ENCODE measurements at places on chromosomes 6 and 20.
A peak's percentile ranks its signal among the peaks of the same experiment; 100 is the strongest.

- DNase-seq: no peak
These were observed 18.8 kb upstream of the RGS17 start for GRCh38 chr6:153149891-153150290.

DNA sequence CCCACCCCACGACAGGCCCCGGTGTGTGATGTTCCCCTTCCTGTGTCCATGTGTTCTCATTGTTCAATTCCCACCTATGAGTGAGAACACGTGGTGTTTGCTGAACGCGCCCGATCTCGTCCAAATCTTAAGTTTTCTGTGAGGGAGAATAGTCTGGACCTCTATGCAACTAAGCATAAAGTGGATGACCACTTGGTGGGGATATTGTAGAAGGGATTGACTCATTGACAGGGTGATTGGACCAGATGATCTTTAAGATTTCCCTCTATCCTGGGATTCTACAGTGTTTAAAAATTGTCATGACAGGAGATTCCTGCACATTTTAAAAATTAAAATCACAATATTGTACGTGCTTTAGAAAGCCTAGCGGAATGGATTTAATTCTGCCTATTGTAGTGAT, 141.3 kb downstream of the TRMT11 start:
- DNase-seq: peak; percentile 22

DNA sequence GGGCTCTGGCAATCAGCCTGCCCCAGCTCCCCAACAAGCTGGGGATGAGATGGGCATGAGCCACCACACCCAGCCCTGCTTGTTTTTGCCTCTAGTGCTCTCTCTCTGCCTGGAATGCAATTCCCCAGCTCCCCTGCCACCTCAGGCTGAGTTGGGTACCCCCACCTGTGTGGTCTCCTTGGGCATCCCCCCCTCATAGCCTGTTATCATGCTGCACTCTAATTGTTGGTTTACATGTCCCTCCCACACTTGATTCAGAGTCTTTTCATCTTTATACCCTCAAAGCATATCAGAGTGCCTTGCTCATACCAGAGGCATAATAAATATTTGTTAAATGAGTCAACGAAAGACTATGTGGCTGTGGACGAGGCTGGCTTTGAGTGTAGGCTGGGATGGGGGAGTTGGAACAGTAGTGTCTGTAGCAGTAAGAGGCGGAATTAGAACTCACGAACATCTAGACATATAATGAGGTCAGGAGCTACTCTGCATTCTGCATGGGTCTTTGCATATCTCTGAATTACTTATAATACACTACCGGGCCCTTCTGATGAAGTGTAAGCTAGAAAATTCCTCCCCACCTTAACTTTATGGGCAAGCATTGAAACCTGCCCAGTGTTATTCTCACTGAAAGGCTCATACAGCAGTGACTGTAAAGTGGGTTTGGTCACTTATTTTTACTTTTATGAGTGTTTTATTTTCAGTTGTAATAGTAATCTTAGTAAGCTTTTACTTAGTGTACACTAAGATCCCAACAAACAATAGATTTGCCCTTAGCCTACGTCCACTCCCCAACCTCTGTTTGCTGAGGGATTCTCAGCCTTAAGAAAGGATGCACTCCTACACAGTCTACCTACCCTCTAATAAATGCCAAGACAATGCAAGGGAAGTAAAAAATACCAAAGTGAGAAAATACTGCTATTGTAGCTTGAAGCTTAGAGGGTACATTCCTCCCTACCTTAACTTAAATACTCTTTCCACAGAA, 58.7 kb downstream of the EDN1 start:
- DNase-seq: peak; percentile 90

DNA sequence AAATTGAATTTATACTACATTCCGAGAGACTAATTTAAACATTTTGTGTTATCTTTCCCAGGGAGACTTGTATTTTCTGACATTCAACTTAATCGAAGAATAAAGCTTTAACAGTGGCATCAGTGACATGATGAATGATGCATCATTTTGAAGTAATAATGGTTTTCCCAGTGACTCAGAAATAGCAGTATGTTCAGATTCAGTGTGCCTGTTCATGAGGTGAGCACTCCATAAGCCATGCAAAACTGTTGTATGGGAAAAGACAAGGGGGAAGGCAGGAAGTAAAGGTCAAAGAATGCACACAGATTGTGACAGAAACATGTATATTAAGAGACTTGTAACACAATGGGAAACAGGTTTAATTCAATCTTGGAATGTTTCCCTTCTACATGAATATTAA, 1348.2 kb upstream of the GJE1 start:
- DNase-seq: no peak

- no peak for DNase-seq
These were observed 13.6 kb downstream of the COL9A1 start for GRCh38 chr6:70289299-70289698.
